ENCODE measurements at places on chromosomes 11 and 22.

DNA sequence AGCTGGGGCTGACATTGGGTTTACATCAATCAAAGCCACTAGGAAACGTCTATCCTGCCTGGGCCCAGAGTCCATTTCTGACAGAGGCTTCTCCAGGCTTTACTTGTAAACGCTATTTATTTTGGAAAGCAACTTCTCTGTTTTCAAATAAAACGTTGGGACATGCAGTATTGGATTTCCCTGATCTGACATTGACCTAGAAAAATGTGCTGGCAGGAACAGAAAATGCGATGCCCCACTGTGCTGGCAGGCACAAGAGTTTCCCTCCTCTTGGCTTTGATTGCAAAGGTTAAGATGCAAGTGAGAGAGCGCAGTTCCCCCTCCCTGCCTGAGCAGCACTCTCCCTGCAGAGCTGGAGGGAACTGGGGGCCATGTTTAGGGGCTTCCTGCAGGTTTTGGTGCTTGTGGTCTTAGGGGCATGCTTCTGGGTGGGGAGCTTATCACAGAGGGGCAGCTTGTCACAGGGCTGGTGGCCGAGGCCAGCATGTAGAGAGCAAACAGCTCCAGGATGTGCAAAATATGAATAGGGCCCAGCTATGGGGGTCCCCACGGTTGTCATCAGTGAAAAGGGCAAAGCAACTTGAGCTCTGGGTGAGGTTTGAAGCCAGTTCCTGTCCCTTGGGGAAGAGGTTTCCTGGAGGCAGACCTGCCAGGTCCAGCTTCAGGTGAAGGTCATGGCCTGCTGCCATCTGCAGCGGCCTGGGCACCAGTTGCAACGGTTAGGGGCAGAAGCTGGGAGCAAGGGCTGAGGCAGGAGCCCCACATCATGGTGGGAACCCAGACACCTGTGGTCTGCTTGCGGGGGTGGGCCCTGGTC, 42.3 kb upstream of the DKK3 start:
- DNase-seq = no peak

- DNase-seq = no peak
Measured at GRCh38 chr11:69429716-69430491, 51.6 kb upstream of the LINC01488 start.

- peak; percentile 2 for DNase-seq
Measured at GRCh38 chr22:48753752-48754517, 1073.7 kb downstream of the BRD1 start.

DNA sequence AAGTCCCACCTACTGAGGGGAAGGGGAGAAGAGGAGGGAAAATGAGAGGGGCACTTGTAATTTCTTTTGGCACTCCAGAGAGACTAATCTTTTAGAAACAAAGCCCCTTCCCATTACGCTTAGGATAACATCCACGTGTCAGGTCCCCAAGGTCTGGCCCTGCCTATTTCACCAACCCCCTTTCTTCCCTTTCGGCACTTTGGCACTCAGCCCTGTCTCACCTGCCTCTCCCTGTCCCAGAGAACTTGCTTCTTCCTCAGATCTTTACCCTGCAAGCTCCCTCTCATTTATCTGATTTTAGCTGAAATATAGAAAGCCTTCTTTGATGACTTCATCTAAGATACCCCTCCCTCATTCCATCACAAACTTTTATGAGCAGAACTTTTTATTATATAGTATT, 55.5 kb downstream of the RASSF10 start:
- DNase-seq = no peak

- no peak for DNase-seq
Measured at GRCh38 chr11:103332409-103332808, 223.2 kb downstream of the DYNC2H1 start.

GRCh38 chr22:36413022-36413775, 25.4 kb upstream of the MYH9 start:
- DNase-seq = no peak

- peak; percentile 36 for DNase-seq
Measured at GRCh38 chr11:69088676-69089146, 40.0 kb downstream of the TPCN2 start.

DNA sequence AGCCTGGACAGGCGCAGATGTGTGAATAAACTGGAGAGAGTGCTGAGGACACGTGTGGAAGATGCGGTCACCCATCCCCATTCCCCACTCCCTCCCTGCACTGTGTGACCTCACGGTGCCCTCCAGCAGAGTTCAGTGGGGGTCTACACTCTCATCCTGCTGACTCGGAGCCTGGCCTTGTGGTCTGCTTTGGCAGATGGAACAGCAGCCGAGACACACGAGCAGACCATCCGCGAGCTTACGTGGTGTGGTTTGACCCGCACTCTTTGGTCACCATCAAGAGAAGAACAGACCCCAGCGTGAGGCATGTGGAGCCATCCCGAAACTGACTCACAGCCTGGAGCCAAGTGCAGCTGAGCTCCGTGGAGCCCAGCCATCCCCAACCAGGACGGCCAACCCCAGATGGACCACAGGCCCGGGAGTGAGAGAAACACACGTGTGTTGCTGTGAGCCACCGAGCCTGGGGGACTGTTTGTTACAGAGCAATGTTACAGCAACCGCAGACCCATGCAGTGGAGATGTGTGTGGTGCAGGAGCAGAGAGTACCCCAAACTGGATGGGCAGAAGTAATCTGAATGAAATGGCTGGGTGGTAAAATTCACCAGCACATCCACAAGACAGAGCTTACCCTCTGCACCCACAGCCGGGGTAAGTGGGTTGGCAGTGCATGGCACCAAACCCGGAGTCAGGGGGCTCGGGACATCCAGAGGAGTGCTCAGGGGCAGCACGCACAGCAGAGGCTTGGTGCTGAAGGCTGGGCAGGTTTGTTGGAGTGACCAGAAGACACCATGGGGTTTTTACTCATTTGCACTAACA, 90.7 kb downstream of the RTL6 start:
- DNase-seq = no peak

DNA sequence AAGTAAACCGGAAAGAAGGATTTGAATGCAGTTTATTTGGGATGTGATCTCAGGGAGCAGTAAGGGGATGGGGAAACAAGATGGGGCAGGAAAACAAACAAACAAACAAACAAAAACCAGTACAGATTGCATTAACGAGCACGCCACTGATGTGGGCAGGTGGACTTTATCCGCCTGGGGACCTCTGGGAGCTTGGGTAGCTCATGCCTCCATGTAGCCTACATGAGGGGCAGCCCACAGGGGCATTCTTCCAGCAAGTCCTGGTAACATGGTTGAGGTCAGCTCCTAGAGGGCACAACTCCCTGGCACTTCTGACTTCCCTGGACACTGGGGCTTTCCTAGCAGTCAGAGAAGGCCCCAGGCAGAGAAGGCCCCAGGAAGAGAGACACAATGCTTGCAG, 38.6 kb downstream of the C11orf96 start:
- DNase-seq = no peak

- DNase-seq = no peak
Measured at GRCh38 chr11:70616938-70617654, 218.8 kb downstream of the CTTN start.

GRCh38 chr11:70819022-70819421, 420.7 kb downstream of the CTTN start:
- no peak for DNase-seq

GRCh38 chr11:110777775-110778174, 65.5 kb upstream of the ARHGAP20 start:
- no peak for DNase-seq

- DNase-seq = no peak
Measured at GRCh38 chr11:69931994-69932910, 113.0 kb upstream of the FGF3 start.

GRCh38 chr11:106391771-106392420, 314.4 kb downstream of the AASDHPPT start:
- DNase-seq = no peak

DNA sequence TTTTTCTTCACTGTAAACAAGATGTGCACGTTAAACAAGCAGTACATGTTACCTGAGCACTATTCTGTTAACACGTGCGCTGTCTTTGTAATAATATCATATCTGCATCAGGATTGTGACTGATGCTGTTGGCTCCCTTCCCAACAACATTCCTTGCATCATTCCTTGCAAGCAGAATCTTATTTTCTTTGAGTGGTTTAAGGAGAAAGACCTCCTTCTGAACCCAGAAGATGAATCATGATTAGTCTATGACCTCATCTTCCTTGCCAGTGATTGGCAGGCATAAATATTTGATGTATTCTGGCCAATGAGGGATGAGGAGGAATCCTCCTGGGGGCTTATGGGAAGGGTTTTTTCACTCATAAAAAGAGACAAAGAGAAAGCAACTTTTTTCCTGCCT, 46.2 kb downstream of the C11orf71 start:
- DNase-seq = no peak

DNA sequence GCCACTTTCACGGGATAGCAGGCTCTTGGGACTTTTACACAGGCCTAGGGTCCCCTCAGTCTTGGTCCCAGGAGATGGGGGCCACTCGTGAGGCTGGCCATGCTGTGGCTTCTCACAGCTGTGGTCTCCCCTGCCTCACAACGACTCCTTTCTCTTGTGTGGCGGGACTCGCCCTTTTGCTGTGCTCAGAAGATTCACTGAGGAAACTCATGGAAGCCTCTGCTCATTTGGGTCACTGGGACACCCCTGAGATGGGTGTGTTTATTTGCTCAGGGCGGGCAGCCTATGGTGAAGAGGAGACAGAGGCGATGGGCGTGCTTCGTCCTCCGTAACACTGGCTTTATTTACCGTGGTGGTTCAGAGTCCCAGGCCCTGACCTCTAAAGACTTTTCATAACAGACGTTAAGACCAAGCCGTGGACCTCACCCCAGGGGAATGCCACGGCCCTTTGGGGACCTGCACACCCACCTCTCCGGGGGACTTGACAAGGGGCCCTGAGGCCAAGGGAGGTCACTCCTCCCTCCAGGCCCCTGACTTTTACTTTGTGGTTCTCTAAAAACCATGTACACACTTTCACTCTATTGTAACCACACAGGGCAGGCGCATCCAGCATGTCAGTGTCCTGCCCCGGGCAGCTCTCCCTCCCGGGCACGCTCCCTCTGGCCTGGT, 15.5 kb downstream of the TEF start:
- no peak for DNase-seq

DNA sequence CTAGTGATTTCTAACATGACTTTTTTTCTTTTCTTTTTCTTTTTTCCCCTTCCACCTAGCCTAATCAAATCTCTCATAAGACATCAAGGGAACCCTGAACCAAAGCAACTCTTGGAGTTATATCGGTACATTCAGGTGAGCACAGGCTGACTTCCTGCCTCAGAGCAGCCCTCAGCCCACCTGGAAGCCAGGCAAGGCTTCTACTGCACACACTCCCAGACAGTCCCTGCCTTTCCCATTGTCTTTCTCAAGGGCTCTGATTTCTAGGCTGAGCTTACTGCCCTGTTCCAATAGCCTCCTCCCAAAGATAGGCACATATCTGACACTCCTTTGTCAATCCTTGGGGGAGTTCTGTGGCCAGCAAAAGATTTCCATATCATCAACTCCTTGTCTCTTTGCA, 629.5 kb downstream of the NTM start:
- DNase-seq = no peak

DNA sequence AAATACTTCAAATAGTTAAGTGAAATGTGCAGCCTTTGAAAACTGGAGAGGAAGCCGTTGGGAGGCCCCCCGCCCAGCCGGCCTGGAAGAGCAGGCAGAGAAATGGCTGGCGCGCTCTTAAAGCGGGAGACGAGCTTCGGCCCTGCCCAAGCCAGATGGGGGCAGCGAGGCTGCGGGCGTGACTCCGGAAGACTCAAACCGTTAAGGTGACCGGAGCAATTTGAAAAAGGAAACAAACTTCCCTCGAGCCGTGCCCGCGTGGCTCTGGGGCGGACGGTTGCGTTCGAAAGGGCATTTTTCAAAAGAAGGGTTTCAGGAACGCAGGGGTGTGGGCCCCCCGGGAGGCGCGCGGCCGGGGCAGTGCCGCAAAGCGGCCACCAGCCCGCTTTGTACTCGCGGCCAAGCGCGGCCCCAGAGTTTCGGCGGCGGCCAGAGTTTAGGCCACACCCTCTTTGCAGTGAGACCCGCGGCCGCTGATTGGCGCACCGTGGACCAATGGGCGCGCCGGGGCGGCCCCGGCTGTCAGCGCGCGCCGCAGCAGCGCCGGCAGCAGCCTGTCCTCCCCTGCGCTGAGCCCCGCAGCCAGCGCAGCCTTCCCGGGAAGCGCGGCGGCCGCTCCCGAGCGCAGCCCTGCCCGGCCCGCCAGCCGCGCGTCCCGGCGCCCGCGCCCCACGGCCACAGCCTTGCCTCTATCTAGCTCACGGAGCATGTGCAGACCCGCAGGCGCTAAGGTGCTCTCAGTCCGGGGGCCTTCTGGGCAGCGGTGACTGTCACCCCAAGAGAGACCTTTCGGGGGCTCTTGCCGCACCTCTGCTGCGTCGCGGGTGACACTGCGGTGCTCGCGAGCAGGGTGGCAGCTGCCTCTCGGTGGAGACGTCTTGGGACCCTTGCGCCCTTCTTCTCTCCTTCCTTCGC, at the start of gene NAV2:
Gene NAV2 (plus strand): TSS at position 557 of the 915 bp plus-strand sequence. CDS start 859 bp downstream, outside the sequence.
- peak; percentile 76 for DNase-seq

- no peak for DNase-seq
Measured at GRCh38 chr11:112176077-112176476, 765 bp downstream of the BCO2 start.

GRCh38 chr11:10728154-10728553, 22.9 kb upstream of the CTR9 start:
- DNase-seq = no peak

GRCh38 chr22:45670981-45671782, 452 bp upstream of the ATXN10 start:
- no peak for DNase-seq

DNA sequence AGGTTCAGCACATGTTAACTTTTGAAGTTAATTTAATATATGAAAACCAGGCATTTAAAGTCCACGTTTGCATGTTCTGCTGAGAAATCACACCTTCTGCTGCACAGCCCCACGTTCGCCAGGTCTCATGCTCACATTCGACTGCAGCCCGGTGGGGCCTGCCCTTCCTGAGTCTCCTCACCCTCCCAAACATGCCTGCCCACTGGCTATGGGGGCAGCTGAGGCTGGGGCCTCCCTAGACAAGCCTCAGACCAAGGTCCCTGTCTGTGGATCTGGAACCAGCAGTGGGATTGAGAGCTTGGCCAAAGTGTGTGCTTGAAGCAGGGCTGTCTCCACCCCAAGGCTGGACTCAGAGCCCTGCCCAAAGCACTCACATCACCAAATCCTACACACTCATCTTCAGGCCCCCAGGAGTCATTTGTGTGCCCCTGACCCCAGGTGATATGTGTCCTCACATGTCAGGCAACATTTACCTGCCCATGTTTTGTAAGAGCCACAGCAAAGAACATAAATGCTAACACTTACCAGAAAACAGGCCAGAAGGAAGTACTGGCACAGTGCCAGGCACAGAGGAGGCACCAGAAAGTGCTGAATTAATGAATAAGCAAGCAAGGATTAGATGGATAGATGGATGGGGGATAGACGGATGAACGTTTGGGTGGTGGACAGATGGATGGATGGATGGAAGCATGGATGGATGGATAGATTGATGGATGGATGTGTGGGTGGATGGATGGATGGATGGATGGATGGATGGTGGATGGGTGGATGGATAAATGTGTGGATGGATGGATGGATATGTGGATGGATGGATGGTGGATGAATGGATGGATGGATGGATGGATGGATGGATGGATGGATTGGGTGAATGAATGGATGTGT, 9.4 kb upstream of the FADD start:
- DNase-seq = no peak

Data from activated T-helper 2 cell treated with anti-CD3 and anti-CD28 coated beads, Interferon-gamma antibody, Interleukin-2, Interleukin-4, amounts not matched to agents 10 μg/mL and 5 μg/mL and 100 μg/mL, durations not matched to agents 14 hours and 24 hours and 36 hours (primary cell).